Cardiac atrium fibroblast (primary cell): ENCODE measurements at places on chromosomes 13 and 19. TPM values are rescaled to one million over a fixed set of nuclear protein-coding genes. Genes with fewer than 3 reads are reported as not detected.

The MTIF3 gene
- total RNA-seq, result 19.3 and 36.8 TPM in 2 replicates

The NCCRP1 gene
- total RNA-seq, result not detected in 2 replicates

The MAMSTR gene
- total RNA-seq, result 0.32 and 0.72 TPM in 2 replicates

The CD209 gene
- not detected in 2 replicates for total RNA-seq

The NUDT19 gene
- 9.6 and 14.6 TPM in 2 replicates for total RNA-seq

The N4BP2L1 gene
- 0.81 and 7.0 TPM in 2 replicates for total RNA-seq

The SLC6A16 gene
- total RNA-seq, result 0.97 TPM in 1 of 2 replicates, not detected in the other

The TRIM13 gene
- 11.2 and 23.0 TPM in 2 replicates for total RNA-seq

The SPRED3 gene
- total RNA-seq, result 3.9 and 6.9 TPM in 2 replicates

The WDR88 gene
- total RNA-seq, result not detected in 2 replicates

The ZMYM5 gene
- 9.2 and 11.0 TPM in 2 replicates for total RNA-seq

The METTL21C gene
- not detected in 2 replicates for total RNA-seq

The CYP2F1 gene
- total RNA-seq, result not detected in 2 replicates

The CPT1C gene
- 8.8 and 11.2 TPM in 2 replicates for total RNA-seq

The KLHL26 gene
- total RNA-seq, result 11.6 and 17.8 TPM in 2 replicates

The ZNF552 gene
- total RNA-seq, result 1.6 and 3.6 TPM in 2 replicates

The TPTE2 gene
- not detected in 2 replicates for total RNA-seq

The PGLYRP1 gene
- total RNA-seq, result not detected in 2 replicates

The TMEM238 gene
- not detected in 2 replicates for total RNA-seq

The DNAAF3 gene
- total RNA-seq, result 7.3 and 8.8 TPM in 2 replicates

The LGALS7 gene
- total RNA-seq, result not detected in 2 replicates

The CATSPERD gene
- total RNA-seq, result not detected in 2 replicates

The PRR36 gene
- total RNA-seq, result not detected in 2 replicates

The ATXN8OS gene
- not detected in 2 replicates for total RNA-seq

The DMWD gene
- 25.1 and 30.5 TPM in 2 replicates for total RNA-seq

The ZNF850 gene
- total RNA-seq, result 2.3 and 2.8 TPM in 2 replicates

The PLIN4 gene
- total RNA-seq, result 0.32 and 0.72 TPM in 2 replicates

The ZNF888 gene
- total RNA-seq, result 1.6 and 1.9 TPM in 2 replicates

The MBD3L5 gene
- not detected in 2 replicates for total RNA-seq

The SBSN gene
- 0.18 and 0.32 TPM in 2 replicates for total RNA-seq

The ANKRD24 gene
- total RNA-seq, result 0.49 and 0.90 TPM in 2 replicates

The PCDH17 gene
- 0.18 and 0.49 TPM in 2 replicates for total RNA-seq

The CD70 gene
- total RNA-seq, result not detected in 2 replicates

The CD33 gene
- total RNA-seq, result not detected in 2 replicates

The ZNF415 gene
- total RNA-seq, result 1.5 and 4.3 TPM in 2 replicates

The FXYD7 gene
- total RNA-seq, result not detected in 2 replicates

The JUNB gene
- 265 and 362 TPM in 2 replicates for total RNA-seq
